ENCODE measurements at places on chromosomes 11 and 22.

GRCh38 chr11:120867988-120868387 lies 155.9 kb upstream of the TBCEL start:
- no peak for DNase-seq

DNA sequence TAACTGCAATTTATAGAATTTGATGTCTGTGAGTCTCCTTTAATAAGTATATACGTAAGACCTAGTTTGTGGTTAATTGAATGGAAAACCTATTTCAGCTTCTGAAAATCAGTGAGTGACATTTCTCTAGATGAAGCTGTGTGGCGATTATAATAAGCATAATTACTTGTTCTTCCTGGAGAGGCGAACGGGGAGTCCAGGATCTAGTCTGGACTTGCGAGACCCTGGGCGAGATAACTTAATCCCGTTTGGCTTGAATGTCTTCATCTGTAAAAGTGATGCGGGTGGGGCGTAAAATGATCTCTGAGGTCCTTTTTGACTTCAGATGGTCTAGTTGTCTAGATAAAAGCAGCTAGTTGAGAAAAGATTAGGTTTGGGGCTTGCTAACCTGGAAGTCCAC lies 1.1 kb downstream of the PRRG4 start:
- no peak for DNase-seq

DNA sequence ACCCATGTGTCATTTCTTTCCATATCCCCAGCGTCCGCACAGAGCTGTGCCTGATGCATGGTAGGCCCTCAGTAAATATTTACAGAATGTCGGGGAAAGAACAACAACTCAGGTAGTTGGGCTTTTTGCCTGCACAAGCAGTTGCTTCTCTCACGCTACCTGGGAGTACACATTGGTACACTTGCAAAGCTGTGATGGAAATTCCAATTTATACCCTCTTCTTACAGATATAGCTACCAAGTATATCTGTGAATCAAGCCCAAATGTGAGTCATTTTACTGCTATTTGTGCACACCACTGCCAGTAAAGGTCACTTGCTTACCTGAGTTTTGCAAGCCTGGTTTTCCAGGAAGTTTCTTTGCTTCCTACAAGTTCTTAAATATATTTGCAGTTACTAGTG lies 333.0 kb upstream of the NARS2 start:
- DNase-seq = no peak

DNA sequence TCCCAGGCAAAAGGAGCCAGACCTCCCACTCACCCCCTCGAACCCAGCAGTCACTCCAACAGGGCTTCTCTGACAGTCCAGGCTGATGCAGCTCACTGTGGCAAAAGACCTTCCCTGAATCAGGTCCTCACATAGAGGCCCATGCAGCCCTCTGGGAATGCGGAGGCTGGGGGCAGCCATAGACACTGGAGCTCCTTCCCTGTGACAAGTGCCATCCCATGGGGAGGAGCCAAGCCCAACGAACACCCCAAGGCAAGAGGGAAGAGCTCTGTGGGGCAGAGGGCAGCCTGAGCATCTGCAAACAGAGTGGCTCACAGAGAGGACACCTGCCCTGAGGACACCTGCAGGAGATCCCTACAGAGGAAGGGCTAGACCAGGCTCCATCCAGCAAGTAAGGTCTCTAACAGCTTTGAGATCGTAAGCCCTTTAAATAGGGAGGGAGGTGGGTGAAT lies at the start of gene LINC01488:
TSS of gene LINC01488 (plus strand) at position 271 of the 452 bp plus-strand sequence.
- DNase-seq = no peak

- no peak for DNase-seq
These were observed 9.0 kb downstream of the KCNQ1OT1 start for GRCh38 chr11:2690596-2691354.

- DNase-seq = no peak
These were observed 20.5 kb downstream of the LRRC55 start for GRCh38 chr11:57202281-57202680.

- DNase-seq = no peak
These were observed 110.8 kb downstream of the CEP164 start for GRCh38 chr11:117438371-117439000.

DNA sequence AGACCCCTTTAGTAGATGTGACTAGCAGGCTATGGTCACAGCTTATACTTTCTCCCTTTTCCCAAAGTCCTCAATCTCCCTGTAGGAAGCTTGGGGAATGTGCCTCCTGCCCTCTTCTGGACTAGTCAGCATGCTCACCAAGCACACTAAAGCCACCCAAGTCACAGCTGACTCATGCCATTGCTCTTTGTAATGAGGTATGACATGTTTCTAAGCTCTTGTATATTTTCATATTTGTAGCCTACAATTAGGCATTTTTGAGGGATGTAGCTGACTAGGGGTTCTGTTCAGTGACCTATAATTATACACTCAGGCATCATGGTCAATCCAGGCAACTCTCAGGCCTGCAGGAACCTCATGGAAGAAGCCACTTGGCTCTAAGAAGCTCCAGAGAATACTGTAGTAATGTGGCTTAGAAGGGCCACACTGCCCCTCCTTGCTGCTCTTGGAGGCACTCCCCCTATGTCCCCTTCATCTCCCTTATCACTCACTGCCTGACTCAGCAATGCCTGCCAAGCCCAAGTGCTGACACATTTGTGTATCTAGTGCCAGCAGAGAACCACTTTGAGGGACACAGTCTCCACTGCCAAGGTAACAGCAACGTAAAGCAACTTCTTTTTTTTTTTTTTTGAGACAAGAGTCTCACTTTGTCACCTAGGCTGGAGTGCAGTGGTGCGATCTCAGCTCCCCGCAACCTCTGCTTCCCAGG lies 86.2 kb downstream of the RPL27A start:
- no peak for DNase-seq

- DNase-seq = no peak
These were observed 81.0 kb downstream of the CCDC34 start for GRCh38 chr11:27281740-27282590.

GRCh38 chr11:77345621-77346020 lies 44.1 kb upstream of the GDPD4 start:
- no peak for DNase-seq

DNA sequence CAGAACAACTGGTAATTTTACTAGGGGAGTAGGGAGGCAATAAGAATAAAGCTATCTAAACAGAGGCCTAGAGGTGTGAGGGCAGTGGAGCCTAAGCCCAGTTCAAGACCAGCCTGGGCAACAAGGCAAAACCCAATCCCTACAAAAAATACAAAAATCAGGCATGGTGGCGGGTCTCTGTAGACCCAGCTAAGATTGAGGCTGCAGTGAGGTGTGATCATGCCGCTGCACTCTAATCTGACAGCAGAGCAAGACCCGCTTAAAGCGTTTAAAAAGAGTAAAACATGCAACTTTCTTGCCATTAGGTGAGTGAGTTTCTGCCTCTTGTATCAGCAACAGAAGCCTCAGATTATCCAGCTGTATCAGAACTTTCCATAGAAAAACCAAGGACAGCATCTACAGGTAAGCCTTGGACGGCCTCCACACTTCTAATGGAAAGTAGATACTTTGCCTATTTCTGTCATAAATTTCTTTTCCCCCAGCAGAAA lies 12.1 kb downstream of the TAF1D start:
- no peak for DNase-seq

- DNase-seq = no peak
These were observed 13.0 kb downstream of the PAX6 start for GRCh38 chr11:31798057-31798553.

- DNase-seq = no peak
These were observed 34.1 kb upstream of the OR8B8 start for GRCh38 chr11:124479561-124479960.

- DNase-seq = no peak
These were observed 10.3 kb downstream of the CD81 start for GRCh38 chr11:2387266-2387987.

- no peak for DNase-seq
These were observed 76.3 kb downstream of the MORC2 start for GRCh38 chr22:30892286-30892685.

- no peak for DNase-seq
These were observed 889 bp downstream of the PLAAT4 start for GRCh38 chr11:63537293-63538101.

DNA sequence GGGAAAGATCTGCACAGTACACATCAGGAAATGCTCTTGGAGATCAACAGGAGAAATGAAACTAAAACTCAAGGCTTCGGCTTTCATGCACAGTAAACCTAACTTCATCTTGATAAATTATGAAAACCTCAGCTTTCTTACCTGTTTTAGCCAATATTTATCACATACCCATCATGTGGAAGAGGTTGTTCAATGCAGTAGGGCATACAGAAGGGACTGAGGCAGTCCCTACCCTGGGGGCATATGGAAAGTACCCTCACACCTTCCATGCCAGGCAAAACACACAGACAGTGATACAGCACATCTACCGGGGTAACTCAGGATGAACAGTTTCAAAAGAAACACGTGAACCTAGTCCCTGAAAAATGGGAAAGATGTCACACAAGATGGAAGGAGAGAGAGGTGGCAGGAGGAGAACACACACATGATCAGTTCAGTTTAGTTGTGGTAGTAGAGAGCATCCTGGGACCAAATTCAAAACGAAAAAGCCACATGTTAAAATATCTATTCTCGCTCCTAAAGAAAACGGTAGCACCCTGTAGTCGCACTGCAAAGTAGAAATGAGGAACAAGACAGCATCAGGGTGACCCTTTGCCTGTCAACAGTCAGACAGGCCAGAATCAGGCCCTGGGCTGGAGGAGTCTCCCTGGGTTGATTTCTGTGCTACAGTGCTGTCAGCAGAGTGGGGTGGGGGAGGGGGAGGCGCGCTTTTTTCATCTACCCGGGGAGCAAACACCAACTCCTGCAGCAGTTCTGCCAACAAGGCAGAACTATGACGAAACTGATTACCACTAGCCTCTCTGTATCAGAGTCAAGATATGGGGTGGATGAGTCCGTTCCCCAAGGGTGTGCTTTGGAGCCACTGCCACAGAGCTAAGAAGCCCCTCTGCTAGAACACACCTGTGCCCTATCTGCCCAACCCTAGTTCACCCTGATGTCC lies 1.3 kb downstream of the HIRA start:
- DNase-seq = no peak

GRCh38 chr11:29361369-29361768 lies 655.5 kb downstream of the KCNA4 start:
- DNase-seq = no peak

DNA sequence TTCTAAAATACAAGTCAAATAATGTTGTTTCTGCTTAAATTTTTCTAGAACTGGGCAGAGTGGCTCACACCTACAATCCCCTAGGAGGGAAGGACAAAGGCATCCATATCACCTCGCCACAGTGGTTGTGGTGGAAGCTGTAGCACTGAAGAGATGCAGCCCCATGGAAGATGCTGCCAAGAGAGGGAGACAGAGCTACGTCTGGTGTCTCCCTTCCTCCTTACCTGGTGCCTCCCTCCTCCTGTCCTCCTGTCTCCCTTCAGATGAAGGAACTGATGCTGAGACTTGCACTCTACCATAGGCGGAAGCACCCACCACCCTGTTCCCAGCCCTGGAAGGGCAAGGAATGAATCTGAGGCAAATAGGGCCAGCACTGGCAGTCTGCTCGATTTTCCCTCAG lies 22.3 kb downstream of the MMP27 start:
- no peak for DNase-seq

- DNase-seq = no peak
These were observed 57.5 kb downstream of the TIMP3 start for GRCh38 chr22:32858957-32859356.

- no peak for DNase-seq
These were observed 8.4 kb downstream of the TSPAN4 start for GRCh38 chr11:850775-851763.

DNA sequence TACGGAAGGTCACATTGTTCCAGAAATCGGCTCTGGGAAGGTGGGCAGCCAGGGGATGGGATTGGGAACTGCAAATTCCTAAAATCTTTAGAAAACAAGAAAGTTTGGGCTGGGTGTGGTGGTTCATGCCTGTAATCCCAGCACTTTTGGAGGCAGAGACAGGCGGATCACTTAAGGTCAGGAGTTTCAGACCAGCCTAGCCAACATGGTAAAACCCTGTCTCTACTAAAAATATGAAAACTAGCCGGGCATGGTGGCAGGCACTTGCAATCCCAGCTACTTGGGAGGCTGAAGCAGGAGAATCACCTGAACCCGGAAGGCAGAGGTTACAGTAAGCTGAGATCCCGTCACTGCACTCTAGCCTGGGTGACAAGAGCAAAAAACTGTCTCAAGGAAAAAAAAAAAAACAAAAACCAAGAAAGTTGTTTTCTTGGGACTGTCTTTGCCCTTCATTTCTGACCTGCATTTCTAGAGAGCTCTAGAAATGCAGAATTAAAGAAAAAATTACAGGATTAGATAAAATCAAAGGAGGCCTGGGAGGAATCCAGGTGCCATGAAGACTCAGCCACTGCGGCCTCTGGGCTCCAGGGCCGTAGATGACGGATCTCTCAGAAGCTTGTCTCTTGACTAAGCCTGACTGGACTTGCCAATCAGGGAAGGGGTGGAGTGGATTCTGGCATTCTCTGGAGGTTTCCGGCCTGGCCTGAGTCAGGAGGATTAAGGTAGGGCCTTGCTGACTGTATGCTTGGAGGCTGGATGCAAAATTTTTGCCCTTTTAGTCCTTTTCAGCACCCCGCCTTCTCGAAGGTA lies 5.3 kb upstream of the MALAT1 start:
- DNase-seq = no peak

DNA sequence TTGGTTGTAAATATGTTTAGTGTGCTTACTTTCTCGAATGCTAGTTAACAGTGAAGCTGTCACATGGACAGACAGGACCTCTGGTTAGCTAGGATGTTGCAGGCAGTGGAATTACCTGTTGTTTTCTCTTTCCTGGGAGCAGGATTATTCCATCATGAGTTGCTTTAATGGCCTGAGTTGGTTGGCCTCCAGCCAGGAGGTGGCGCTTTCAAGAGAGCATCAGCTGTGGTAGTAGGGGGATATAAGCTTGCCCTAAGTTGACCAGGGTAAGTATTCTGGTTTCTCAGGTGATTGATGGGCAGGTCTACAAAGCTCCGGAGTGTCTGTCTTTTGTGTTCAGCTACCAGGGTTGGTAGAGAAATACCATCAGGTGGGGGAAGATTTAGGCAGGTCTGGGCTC lies 43.5 kb downstream of the NELL1 start:
- no peak for DNase-seq

- no peak for DNase-seq
These were observed 3.1 kb upstream of the IGLL1 start for GRCh38 chr22:23583153-23583552.

DNA sequence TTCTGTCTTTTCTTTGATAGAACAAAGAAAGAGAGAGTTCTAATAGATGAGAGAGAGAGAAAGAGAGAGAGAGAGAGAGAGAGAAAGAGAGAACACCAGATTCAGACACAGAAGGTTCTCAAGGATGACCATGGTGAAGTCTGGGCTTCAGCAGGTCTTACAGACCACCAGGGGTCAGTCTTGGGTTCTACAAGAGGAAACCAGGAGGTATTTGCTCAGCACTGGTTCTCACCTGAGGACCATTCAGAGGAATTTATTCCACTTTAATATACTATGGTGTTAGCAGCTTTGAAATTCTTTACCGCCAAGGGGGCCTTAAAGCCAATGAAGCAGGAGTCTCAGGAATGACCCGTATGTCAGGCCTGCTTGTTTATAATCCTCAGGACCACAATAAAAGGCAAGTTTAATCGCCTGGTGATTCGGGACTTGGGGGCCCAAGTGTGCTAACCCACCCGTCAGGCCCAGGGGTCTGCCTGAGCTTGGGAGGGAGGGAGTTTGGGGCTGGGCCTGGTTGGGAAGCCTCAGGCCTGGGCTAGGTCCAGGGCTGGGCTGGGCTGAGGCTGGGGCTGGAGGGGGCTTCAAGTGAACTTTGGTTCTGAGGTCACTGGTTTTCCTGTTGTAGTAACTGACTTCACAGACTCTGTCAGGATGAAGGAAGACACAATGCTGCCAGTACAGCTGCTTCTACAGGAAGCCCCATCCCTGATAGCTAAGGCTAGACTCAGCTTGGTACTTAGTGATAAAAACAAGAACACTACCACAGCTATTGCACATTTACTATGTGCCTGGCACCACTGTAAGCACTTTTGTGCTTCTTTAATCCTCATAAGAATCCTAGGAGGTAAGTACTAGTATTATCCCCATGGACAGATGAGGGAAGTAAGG lies 179.2 kb upstream of the ZBED5 start:
- peak; percentile 10 for DNase-seq
